ENCODE measurements at places on chromosomes 5 and 9.

DNA sequence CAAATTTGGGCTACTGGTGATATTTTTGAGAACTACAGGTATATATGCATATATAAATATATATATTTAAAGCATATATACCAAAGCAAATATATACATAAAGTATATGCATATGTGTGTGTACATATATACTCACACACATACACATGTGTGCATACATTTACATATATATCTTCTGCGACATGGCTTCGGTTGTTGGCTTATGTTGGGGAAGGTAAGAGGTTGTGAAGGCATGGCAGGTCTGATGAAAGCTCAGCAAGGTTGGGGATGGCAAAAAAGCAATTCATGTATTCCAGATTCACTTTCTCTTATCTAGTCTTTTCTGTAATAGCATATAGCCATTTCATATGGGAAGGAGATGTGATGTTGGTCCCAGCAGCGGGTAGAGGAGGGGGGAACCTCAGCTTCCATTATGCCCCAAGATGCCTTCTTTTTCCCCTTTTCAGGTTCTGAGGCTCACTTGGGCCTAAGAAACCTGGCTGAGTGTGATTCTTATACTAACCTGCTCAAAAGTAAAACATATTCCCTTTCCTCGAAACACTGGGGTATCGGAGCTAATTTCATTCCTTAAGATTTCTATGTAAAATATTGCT lies 201.7 kb downstream of the MEF2C start:
- DNase-seq, result no peak

- DNase-seq, result peak; percentile 28
Measured at GRCh38 chr9:130111786-130112537, 58.3 kb downstream of the GPR107 start.

- peak; percentile 53 for DNase-seq
Measured at GRCh38 chr9:71604197-71605063, 163.9 kb downstream of the CEMIP2 start.

DNA sequence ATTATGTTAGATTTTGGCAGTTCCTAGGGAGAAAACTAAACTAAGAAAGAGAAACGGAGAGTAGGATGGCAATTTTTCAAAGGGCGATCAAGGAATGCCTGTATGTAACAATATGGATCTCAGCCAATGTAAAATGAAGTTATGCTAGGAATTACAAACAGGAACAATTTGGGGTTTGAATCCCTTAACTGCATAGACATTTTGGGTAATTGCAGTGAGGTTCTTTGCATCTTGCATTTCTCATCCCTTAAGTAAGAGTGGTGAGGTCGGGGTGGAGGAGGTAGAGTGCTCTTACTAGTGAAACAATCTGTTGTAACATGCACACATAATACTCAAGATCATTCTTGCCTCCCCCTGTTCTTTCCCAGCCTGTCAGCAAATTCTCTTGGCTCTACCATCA lies 137.6 kb downstream of the NPR3 start:
- no peak for DNase-seq

DNA sequence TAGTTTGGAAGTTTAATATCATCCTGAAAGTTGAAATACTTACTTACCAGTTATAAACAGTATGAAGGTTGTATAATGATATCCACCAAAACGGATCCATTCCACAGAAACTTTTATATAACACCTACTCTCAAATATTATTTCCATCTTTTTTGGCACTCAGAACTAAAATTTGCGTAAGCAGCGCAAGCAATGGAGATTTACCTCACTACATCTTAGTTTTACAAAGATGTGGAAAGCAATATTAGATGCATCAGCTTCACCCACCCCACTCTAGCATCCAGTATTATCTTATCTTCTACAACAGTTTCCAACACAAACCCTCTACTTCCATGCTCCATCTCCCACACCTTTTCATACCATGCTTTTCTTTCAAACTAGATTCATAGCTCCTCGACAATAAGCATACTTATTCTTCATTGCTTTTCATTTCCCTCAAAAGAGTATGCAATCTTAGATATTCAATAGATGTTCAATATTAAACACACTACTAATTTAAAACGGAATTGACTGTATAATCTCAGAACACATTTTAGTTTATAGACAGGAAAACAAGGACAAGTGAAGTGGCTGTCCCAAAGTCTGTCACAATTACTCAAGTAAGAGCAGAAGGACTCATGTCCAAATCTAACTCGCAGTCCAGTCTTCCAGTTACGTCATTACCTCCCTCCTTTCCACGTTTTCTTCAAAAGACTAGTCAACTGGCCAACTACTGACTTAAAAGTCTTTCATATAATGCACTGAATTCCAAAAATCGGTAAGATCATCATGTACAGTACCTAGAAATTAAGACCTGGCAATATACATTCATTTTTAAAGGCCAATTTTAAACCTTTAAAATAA lies 2.2 kb downstream of the PPP2CA start:
- no peak for DNase-seq

DNA sequence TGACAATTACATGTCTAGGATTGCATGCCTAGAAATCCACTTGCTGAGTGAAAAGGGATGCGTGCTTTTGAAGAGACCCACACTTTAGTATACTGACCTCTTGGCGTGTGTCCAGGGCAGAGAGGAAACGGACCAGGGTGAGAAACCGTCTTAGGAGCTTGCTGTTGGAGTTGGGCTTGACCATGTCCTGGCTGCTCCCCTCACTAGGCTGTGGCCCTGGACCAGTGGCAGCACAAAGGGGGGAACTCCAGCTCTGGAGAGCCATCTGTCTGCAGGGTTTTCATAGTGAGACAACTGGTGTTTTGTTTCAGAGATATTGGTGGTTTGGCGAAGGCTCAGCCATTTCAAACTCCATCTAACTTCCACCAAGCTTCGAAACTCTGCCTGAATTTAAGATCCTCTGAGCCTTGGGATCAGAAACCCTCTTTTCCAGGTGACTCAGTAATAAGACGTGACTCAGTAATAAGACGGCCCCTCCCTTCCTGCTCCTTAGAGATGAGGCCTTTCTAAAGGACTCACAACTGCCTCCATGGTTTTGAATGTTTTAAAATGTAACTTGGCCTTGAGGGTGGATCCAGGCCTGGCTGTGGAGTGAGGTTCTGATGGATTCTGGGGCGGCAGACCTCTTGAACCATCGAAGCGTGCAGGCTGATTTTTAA lies 165.8 kb downstream of the MELK start:
- no peak for DNase-seq

DNA sequence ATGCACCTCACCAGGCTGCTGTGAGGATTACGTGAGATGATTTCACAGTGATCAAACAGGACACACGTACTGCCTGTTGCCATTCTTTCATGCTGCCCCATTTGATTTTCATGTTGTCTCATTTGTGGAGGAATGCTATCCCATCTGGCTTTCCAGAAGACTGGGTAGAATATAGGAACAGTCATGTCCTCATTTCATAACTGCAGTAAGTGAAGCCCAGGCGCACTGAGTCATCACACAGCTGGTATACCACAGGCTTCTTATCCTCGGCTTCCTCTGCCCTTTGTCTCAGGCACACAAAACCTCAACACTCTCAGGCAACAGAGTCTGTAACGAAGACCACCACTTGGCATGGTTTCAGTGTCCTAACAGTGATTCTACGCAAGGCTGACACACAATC lies 62.3 kb downstream of the LHFPL2 start:
- DNase-seq, result no peak

- DNase-seq, result no peak
Measured at GRCh38 chr5:74617202-74617601, 23.3 kb downstream of the ENC1 start.

DNA sequence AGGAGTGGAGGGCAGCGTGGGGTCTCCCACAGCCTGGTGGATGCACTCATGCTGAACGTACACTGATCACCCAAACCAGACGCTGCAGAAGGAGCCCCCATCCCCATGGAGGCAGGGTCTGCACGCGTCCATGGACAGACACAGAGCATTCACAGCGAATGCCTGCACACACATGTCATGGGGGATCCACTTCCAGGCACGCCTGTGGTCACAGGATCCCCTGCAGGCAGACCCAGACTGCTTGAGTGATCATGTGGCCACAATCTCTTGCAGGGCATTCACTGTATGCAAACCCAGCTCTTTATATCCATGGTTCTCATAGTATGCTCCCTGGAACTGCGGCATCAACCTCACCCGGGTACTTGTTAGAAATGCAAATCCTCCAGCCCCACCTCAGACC lies 5.4 kb downstream of the SNCB start:
- DNase-seq, result no peak

- no peak for DNase-seq
Measured at GRCh38 chr5:177085985-177086653, 596 bp upstream of the FGFR4 start.

Data from NCI-H2081 (cell line).